ENCODE measurements at places on chromosomes 6 and 20.

DNA sequence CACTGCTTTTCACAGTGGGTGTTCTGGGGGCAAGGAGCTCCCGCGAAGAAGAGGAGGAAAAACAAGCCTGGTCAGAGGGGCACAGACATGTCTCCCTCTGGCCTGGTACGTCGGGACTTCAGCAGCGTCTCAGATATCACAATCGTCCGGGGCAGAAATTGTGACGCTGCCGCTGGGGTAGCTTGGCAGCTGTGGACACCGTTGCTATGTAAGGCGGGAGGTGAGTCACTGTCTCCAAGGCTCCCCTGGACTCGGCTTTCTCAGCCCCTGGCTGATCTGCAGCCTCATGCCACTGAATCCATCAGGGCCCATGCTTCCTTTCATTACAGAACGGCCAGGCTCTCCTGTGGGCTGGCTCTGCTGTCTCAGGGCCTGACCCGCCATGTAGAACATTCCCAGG, 98.7 kb downstream of the SULF2 start:
- DNase-seq: no peak

DNA sequence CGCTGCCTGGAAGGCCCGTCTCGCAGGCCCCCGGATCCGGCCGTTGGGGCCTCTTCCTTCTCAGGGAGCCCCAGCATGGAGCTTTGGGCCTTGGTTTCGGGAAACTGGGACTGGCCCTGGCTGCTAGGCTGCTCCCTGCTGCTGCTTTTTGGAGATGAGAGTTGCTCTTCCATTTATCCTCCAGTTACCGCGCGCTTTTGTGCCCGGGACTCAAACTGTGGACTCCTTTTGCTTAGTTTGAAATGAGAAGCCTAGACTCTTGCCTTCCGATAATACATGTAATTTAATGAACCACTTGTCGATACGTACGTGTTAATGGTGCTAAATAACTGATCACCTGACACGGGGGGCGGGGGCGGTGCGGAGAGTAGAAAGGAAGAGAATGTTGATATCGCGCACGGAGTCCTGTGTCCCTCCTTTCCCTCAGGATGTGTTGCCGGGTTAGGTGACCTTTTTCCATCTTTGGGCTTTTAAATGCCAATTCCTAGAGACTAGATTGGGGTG, 968 bp downstream of the PHF3 start:
- peak; percentile 25 for DNase-seq

DNA sequence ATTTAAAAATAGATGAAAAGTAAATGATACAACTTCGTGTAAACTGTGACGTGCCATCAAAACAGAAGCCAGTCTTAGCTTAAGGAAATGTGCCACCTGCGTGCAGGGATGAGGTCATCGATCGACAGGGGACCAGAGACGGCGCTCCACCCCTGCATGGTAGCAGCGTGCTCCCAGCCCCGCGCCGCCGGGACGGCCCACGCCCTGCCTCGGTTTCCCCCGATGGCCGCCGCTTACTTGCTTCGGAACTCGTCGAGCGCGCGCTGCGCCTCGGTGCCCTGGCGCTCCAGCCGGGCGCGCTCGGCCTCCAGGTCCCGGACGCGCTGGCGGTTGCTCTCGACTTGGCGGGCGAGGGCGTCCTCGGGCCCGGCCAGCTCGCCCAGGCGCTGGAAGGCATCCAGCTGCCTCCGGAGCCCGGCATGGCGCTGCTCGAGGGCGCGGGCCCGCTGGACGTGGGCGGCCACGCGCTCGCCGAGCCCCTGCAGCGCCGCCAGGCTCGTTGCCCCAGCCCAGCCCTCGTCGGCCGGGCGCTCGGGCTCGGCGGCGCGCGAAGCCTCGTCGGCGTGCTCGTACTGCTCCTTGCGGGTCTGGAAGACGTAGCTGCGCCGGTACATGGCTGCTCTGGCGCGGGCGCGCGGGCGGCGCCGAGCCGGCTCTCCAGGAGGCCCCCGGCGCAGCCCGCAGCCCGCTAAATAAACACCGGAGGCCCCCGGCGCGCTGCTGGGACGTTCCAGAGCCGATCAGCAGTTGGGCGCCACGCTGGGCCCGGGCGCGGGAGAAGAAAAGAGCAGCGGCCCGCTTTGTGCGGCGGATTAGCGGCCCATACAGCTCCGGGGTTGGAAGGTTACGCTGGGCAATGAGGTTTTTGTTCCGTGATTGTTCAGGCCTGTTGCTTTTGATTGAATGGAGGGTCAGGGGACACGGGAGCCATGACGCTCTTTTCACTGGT, at the start of gene BFSP1:
TSS of gene BFSP1 (minus strand) at position 664 of the 949 bp plus-strand sequence. CDS start at position 614, 50 bp downstream.
- DNase-seq: no peak

DNA sequence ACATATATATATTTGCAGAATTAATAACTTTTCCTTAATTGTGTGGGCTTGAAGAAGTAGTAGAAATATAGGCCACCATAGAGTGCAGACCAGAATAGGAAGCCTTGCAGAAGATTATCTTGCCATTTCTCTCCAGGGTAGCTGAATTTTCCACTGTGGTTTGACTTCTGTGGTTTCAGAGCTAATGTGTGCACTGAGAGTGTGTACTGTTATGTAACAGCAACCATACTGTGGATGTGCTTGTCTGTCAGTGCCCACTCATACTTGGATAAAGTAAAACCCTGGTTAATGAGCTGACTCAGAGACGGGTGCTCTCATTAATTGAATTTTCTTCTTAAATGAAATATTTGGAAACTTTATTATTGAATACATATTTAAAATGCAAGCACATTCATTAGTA, 57.2 kb downstream of the CEP43 start:
- DNase-seq: peak; percentile 83

GRCh38 chr20:46230801-46231282, 77.5 kb downstream of the CDH22 start:
- peak; percentile 27 for DNase-seq

DNA sequence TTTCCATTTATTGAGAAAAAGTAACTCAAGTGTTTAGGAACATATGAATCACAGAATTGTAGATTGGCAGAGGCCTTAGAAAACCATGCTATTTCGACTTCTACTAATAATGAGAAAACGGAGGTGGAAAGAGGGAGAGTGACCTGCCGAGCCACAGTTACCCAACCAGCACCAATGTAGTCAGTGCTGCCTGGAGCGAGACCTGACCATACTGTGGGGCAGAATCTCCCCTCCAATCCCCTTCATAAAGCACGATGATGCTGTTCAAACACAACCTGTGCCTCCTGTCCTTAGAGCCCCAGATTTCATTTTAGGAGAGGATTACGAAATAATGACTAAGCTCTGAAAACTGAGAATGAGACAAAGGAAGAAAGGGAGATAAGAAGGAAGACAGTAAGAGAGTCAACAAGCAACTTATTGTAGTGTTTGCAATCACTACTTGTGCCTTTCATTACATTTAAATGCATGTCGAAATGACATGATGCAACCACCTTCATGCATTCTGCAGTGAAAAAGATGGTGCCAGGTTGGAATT, 70.6 kb downstream of the ATXN1 start:
- DNase-seq: peak; percentile 49

- no peak for DNase-seq
These were observed 35.9 kb upstream of the IRAK1BP1 start for GRCh38 chr6:78831492-78831891.

- no peak for DNase-seq
These were observed 15.5 kb upstream of the BCAS1 start for GRCh38 chr20:54085910-54086309.

DNA sequence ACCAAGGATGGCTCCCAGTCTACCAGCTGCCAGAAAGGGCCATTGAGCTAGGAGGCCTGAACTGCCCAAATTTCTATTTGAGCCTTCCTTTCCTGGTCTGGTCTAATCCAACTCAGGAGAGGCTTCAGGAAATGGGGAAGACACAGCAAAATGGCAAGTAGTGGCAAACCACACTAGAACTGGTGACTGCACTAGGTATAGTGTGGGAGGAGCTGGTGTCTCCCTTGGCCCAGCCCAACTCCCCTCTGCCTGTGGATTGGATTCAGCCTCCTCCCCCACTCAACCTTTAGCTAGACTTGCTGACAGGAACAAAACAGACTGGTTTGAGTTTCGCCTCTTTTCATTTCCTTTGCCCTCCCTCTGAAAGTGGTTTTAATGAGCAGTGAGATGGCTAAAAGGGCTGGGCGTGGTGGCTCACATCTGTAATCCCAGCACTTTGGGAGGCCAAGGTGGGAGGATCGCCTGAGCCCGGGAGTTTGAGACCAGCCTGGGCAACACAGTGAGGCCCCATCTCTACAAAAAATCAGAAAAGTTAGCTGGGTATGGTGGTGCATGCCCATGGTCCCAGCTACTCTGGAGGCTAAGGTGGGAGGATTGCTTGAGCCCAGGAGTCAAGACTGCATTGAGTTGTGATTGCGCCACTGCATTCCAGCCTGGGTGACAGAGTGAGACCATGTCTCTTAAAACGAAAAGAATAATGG, 17.5 kb downstream of the MRPS18A start:
- no peak for DNase-seq

- DNase-seq: no peak
These were observed 622.6 kb downstream of the RNF144B start for GRCh38 chr6:19009769-19010168.

DNA sequence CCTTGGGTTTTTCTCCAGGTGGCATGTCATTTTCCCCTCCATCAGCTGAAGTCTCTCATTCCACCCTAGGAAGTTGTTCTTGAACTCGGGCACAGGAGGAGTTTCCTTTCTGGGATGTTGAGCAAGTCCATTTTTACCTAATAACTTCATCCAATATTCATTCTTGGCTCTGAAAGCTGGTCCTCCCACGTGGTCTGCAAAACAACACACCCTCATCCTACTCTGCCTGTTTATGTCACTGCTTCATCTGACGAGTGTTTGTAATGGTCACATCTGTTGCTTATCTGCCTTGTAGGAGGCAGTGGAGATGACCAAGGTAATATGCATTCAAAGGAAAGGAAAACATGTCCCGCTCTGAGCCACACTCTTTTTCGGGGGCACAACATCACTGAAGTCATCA, 41.7 kb upstream of the AIG1 start:
- no peak for DNase-seq

DNA sequence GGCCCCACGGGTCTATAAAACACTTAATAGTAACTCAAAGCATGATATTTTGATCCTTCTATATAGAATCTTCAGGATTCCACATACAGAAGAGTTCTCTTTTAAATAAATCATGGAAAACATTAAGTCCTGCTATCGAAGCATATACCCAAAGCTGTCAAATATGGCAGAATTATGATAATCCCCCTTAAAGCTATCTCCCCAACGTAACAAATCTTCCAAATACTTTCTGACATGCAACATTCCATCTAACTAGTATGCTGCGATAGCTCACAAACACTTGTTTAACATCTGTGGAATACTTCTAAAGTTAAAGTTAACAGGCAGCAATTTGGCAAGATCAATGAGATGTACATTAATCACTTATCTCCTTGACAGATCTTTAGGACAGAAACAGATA, 371.0 kb upstream of the RUNX2 start:
- DNase-seq: no peak

GRCh38 chr20:63734111-63734945, 2.1 kb upstream of the LIME1 start:
- DNase-seq: no peak

DNA sequence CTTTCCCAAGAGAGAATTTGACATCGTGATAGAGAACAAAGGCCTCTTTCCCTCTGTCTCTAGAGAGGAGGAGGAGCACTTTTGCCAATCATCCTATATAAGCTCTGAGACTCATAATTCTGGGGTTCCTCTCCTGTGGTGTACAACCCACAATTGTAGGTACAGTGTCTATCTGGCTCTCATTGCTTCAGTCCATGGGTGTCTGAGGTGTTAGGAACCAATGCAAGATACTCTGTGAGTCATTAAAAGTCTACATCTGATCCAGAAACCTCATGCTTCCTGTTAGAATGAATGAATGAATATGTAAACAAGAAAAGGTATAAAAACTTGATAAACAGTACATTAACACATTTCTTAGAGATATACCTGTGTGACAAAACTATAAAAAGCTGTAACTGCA, 356.7 kb downstream of the QKI start:
- DNase-seq: no peak

- peak; percentile 41 for DNase-seq
These were observed 1005.5 kb upstream of the CITED2 start for GRCh38 chr6:140379919-140380318.

DNA sequence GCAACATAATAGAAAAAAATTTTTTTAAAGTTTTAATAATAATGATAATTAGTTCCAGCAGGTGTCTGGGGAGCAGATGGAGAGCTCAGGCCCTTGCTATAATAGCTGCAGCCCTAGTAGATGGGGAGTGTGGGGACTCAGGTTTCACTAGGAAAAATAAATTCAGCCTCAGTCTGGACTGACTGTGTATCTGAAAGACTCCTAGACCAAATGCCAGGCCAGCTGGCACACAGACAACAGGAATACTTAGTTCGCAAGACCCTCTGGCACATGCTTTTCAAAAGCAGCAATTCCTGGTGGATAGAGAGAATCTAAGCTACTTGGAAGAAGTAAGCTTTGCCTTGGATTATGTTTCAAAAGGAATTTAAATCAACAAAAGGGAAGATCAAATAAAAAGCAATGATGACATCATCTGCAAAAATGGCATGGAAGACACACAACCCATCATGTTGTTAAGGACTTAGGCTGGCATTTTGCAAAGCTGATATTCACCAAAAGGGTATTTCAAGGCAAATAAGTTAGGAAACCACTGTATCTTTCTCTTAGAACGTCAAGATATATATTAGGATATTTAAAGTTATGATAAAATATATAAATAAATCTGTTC, 107.8 kb downstream of the RNGTT start:
- DNase-seq: no peak

- no peak for DNase-seq
These were observed 79.8 kb upstream of the KCNK16 start for GRCh38 chr6:39402239-39402751.

DNA sequence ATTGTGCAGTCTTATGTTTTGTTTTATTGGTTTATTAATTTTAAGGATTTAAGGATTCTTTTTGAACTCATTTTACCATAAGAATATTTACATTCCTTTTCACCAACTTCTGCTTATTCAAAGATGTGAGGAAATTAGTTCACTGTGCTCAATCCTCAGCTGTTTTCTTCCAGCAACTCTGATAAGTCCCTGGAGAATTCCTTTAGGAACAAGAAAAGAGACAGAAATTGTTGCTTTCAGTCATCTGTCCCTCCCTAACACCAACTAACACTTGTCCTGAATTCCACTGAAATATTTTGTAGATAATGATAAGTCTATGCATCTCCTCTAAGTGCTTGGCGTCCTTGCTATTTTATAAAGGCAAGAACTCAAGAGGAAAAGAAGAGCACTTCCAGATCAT, 334.8 kb upstream of the MARCKS start:
- no peak for DNase-seq

GRCh38 chr20:23050076-23050838, 785 bp upstream of the THBD start:
- peak; percentile 22 for DNase-seq

DNA sequence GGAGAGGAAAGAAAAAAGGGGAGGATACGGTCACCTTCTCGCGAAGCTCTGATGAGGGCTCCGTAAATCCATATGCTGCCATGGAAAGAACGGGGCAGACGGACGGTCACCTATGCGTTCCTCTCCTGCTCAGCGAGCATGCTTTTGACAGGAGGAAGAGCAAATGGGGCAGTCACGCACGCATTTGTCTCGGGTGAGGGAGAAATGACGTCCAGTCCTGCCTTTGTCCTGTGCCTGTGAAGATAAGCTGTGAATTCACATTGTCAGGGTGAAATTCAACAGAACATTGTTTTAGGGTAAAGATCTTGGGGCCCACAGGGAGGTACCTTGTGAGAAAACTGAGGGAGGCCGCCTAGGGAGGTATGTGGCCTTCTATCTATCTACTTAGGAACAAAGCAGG, 83.8 kb downstream of the IRF4 start:
- DNase-seq: no peak

GRCh38 chr6:24930431-24930871, 5.3 kb downstream of the RIPOR2 start:
- peak; percentile 69 for DNase-seq

Data from renal cortical epithelial cell (primary cell).